CD8-positive, alpha-beta T cell (primary cell): ENCODE measurements at places on chromosomes 16 and 17. TPM values are rescaled to one million over a fixed set of nuclear protein-coding genes. Genes with fewer than 3 reads are reported as not detected.
A peak's percentile ranks its signal among the peaks of the same experiment; 100 is the strongest.

DNA sequence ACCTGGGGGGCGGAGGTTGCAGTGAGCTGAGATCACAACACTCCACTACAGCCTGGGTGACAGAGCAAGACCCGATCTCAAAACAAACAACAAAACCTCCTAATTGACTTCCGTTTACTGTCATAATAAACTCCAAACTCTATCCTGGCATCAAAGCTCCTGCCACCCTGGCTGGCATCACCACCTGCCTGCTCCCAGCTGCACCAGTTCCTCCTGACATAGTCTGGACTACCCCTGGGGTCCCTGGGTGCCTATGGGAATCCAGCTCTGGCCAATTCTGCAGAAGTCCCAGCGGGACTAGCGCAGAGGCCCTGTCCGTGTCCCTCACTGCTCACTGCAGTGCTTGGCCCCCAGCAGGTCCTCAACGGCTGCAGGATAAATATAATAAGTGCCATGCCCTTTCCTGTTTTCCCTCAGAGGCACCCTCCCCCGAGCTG is 723 bp downstream of the NTHL1 start:
- no peak for DNase-seq

DNA sequence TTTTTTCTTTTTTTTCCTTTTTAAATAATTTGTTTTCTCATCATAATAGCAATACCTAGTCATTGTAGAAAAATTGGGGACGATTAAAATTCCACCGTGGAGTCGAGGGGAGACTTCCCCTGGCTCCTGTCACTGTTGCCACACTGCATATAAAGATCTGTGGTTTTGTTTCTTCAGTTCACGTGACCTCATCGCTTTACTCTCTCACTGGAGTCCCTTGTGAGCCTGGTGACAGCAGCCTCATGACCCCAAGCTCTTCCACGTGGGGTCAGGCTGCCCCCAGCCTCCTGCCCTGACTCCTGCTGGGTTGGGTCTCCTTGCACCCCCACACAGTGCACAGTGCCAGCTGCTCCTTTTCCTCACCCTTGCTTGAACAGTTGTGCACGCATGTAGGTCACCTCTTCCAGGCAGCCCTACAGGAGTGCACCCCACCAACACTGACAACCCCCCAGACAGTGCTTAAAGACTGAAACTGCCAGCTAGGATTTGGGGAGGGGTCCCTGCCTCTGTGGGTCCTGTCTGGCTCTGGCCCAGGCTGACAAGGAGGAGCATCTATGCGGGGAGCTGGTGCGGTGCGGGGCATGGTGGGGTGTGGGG is 7.3 kb upstream of the METRNL start:
- DNase-seq, result no peak

DNA sequence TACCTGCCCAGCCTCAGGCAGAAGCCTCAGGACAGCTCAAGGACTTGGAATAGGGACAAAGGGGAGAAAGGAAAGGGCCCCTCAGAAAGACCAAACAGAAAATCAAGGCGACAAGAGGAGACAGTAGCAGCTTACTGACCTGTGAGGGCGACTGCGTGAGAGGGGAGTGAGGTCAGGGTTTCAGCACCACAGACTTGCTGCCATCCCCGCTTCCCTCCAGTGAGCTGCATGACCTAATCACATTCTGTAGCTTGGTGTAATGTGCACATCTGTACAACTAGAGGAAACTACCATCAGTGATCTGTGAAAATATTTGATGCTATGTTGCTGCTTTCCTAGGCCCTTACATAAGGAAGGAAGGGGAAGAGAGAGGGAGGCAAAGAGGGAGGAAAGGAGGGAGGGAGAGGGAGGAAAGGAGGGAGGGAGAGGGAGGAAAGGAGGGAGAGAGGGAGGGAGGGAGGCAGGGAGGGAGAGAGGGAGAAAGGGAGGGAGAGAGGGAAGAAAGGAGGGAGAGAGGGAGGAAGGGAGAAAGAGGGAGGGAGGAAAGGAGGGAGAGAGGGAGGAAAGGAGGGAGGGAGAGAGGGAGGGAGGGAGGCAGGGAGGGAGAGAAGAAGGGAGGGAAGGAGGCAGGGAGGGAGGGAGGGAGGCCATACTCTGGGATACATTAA is 404.9 kb upstream of the CDH5 start:
- no peak for DNase-seq

The ENDOV gene
- total RNA-seq, result 8.2 TPM

- DNase-seq, result peak; percentile 72
These were observed 11.0 kb upstream of the DPEP1 start for GRCh38 chr16:89602273-89602951.

- peak; percentile 69 for DNase-seq
These were observed 172.6 kb downstream of the CDK5R1 start for GRCh38 chr17:32659419-32659842.

DNA sequence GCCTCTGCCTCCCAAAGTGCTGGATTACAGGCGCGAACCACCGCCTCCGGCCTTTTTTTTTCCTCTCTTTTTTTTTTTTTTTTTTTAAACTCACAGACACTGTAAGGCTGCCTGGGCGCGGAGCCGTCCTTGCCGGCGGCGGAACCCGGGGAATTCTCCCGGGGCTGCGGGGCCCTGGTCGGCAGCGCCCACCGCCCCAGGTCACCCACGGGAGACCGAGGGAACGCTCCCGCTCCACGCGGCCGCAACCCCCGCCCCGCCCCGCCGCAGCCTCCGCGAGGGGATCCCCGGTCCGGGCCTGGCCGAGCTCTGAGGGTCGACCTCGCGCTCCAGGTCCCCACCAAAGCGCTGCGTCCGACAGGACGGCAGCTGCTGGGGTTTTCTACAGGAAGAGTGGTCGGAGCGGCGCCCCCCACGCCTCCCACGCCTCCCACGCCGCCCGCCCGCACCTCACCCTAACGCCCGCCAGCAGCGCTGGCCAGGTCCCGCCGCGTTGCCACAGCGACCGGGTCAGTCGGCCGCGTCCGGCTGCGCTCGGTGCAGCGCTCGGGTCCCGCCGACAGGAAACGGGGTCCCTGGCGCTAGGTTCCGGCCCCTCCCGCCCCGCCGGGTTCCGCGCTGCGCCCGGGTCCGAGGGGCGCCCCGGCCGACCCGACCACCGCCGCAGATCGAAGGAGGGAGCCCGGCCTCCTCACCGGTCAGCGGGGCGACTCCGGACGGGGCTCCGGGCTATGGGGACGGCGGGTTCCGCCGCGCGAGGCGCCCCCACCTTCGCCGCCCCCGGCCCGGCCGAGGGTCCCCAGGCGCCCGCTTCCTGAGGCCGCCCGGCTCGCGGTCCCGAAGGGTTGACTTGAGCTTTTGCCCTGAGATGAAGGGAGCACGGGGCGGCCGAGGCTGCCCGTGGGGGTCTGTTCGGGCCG is at the start of gene CCDC57:
TSS of gene CCDC57 (minus strand) at position 512 of the 920 bp plus-strand sequence. CDS start 10,898 bp downstream, outside the sequence.
- DNase-seq, result peak; percentile 66

The NECAB2 gene
- total RNA-seq, result not detected

DNA sequence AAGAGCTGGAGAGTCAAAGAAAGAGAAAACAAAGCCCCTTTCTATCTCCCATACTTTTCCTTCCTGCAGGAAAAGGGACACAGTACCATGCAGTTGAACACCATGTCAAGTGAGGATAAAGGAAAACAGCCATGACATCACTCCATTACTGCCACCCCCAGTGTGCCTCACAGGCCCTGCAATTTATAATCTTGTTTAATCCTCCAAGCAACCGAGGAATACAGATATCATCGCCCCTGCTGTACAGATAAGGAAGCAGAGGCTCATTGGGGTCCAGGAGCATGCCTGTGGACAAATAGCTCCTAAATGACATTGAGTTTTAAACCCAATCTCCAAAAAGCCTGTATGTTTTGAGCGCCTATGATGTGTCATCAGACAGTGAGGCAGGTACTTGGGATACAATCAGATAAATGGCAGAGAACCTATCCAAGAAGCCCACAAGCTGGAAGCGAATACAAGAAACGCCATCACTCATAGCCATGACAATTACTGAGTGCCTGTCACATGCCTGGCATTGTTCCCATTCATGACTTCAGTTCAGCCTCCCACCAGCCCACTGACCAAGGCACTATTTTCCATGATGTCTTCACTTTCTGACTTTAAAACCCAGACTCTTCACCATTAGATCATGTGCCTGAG is 45.5 kb downstream of the CPPED1 start:
- DNase-seq, result no peak

DNA sequence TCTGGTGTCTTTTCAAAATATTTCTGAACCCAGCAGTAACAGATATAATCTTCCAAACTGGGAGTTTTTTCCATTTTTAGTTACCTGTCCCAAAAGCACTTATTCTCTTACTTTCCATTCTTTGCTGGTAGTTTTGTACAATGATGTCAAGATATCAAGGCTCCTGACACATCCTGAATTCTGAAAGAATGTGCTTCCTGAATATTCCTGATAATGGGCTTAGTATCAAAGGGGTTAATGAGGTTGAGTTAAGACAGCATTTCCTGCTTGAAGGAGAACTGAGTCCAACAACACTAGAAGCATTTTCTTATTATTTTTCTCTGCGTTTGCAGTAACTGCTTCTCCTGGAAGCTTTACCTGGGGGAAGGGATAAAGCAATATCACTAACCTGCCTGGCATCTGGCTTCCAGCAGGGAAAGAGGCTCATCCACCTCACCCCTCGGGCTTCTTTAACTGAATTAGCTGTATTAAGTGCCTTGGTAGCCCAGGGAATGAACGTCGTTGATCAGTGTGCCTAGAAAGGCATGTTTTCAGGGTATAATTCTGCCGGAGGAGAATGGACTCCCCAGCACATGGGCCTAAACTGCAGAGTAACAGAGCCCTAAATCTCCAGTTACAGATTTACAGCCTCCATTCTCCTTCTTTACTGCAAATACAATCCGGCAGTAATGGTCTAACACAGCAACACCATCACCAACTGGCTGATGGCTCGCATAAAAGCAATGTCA is 134.4 kb downstream of the SNX11 start:
- no peak for DNase-seq

DNA sequence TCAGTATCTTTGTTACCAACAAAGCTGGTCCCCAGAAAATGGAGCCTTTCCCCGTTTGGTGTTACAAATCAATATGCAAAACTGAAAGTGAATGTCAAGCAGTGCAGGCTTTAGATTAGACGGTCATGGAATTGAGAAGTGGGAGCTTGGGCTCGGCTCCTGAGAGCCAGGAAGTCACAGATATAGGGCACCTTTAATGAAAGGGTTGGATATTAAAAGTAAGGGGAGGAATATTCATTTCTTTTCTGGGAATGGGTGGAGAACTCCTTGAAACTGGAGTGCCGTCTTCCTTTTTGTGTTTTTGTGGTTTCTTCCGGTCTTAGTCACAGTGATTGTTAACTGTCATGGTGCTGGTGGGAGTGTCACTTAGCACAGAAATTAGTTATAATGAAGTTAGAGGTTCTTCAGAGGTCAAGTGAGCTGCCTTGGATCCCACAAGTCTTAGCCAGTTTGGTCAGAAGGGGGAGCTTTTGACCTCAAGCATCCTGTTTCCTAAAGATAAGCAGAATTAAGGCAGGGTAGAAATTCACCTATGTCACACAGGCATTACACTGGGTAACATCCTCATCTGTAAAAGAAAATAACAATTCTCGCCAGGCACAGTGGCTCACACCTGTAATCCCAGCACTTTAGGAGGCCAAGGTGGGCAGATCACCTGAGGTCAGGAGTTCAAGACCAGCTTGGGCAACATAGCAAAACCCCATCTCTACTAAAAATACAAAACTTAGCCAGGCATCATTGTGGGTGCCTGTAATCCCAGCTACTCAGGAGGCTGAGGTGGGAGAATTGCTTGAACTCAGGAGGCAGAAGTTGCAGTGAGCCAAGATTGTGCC is 9.6 kb upstream of the EIF1 start:
- DNase-seq, result peak; percentile 26

DNA sequence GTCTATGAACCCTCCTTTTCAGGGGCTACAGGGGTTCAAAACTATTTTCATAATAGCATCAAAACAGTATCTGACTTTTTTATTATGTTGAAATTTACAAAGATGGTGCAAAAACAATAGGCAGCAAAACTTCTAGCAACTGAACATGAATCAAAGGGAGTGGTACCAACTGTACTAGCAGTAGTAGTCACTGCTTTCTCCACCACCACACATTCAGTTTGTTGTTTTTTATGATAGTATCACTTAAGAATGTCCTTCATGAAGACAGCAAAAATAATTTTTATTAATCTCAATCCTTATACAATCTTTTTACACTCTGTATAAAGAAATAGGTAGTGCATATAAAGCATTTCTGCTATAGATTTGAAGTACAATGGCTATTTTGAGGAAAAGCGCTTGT is 47.6 kb downstream of the MED13 start:
- no peak for DNase-seq

DNA sequence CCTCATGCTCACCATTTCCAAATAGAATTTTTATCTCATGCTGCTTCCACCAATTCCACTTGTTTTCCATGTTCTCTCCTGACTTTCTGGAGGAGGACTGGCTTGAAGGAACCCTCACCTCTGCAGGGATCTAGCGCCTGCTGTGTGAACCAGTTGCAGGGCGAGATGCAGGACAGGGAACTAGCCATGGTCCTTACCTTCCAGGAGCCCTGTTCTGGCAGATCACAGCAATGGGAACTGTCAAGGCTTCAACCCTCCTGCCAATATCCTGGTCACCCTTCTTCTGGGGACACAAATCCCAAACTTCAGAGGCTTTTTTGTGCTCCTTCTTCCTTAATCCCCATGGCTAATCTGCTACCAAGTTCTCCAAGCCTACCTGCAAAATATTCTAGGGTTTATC is 60.4 kb upstream of the MMP2 start:
- no peak for DNase-seq

- DNase-seq, result peak; percentile 76
These were observed at the start of gene TRIM65 for GRCh38 chr17:75896415-75897159. TSS of gene TRIM65 (minus strand) at chr17:75896951. CDS start at chr17:75896937, 14 bp downstream.

The AMFR gene
- 75.4 TPM for total RNA-seq

DNA sequence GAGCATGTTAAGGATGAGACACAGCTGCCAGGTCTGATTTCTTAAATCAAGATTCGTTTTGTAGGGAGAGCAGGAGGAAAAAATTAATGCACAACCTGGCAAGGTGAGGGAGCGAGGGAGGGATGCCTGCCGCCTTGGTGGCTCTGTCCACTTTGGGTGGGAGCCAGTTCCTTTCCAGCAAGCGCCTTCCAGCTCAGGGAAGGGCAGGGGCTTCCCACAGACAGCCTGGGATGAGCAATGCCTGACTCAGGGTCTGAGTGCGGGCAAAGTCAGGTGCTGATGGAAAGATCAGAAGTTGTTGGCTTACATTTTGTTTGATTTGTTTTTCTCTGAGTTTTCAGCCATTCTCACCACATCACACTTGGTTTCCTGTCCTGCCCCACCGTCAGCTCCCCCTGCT is 220.7 kb downstream of the ENGASE start:
- no peak for DNase-seq

DNA sequence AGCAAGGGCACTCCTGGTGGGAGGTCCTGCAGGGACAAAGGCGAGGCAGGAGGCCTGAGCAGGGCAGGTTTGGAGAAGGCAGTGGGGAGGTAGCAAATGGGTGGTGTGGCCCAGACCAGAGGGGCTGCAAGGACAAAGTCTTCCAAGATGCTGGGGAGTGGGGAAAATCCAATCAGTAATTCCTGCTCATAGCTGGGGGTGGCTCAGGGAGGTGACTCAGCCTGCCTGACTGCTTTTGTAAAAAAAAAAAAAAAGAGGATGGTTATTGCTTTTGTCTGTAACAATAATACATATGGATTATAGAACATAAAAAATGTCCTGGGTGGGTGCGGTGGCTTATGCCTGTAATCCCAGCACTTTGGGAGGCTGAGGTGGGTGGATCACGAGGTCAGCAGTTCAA is 5.2 kb downstream of the IL34 start:
- DNase-seq, result no peak

The ANKS3 gene
- total RNA-seq, result 8.6 TPM

The SECTM1 gene
- 0.44 TPM for total RNA-seq

GRCh38 chr16:49491771-49492761 is 118.5 kb downstream of the C16orf78 start:
- no peak for DNase-seq
